NK-92 treated with Interleukin-12 subunit alpha and Interleukin-12 subunit beta, amount 100 ng/mL, for 24 hours (cell line): ENCODE measurements at places on chromosomes 2 and 18.

- DNase-seq: no peak
These were observed 93.4 kb downstream of the TWIST2 start for GRCh38 chr2:238941262-238941792.

GRCh38 chr2:217444932-217445331 lies 557.9 kb downstream of the TNS1 start:
- DNase-seq: no peak

DNA sequence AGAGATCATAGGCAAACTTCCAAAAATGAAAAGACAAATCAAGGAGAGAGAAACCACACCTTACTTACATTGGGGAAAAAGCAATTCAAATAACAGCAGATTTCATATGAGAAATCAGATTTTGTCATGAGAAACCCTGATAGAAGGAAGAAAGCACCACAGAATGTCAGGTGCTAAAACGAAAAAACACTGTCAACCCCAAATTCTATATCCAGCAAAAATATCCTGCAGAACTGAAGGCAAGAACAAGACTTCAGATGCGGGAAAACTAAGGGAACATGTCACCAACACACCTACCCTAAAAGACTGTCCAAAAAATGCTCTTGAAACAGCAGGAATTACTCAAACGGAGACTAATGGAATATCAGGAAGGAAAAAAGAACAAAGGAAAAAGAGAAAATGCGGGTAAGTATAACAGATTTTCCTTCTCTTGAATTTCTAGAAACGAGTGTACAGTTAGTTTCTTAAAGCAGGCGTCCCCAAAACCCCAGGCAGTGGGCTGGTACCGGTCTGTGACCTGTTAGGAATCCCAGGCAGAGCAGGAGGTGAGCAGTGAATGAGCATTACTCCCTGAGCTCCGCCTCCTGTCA lies 7.3 kb upstream of the ID2 start:
- no peak for DNase-seq

GRCh38 chr2:122980671-122981070 lies 1044.4 kb upstream of the CNTNAP5 start:
- no peak for DNase-seq

- DNase-seq: no peak
These were observed 1.5 kb upstream of the MPPE1 start for GRCh38 chr18:11909591-11910026.
